ENCODE measurements at places on chromosomes 7 and 10.

- no peak for DNase-seq
These were observed 78.8 kb downstream of the CELF2 start for GRCh38 chr10:11096422-11096821.

GRCh38 chr7:44150966-44151941 lies 10.1 kb upstream of the MYL7 start:
- DNase-seq, result no peak

GRCh38 chr10:26391701-26392695 lies 46.1 kb upstream of the APBB1IP start:
- no peak for DNase-seq

GRCh38 chr10:115971921-115972320 lies 301.1 kb downstream of the GFRA1 start:
- no peak for DNase-seq

- no peak for DNase-seq
These were observed 50.0 kb downstream of the NKX6-2 start for GRCh38 chr10:132735923-132736391.

Measured in foreskin fibroblast (primary cell).